Non-pigmented ciliary epithelial cell (primary cell): ENCODE measurements at places on chromosomes 3 and 15.

DNA sequence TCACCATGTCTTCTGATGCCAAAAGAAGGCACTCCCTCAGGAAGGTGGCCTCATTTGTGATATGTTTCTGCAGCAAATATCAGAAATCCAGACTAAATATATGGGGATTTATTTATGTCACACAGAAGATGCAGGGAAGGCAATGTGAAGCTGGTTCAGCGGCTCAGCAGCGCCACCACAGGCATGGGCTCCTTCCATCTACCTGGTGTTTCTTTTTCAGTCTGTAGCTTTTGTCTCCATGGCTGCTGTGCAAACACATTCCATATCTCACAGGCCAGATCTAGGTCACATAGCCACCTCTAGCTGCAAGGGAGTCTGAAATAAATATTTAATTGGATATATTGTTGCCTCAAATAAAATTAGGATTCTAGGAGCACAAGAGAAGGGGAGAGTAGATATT is 502.1 kb upstream of the IL12A start:
- DNase-seq: no peak

GRCh38 chr15:60134609-60135008 is 130.5 kb downstream of the FOXB1 start:
- DNase-seq: no peak

GRCh38 chr15:39361497-39361896 is 219.4 kb upstream of the THBS1 start:
- no peak for DNase-seq

GRCh38 chr3:131236421-131236820 is 145.2 kb upstream of the NUDT16 start:
- DNase-seq: no peak

- no peak for DNase-seq
These were observed 37.3 kb downstream of the TMOD3 start for GRCh38 chr15:51866751-51867150.
